ENCODE measurements at places on chromosomes 16 and 17.

DNA sequence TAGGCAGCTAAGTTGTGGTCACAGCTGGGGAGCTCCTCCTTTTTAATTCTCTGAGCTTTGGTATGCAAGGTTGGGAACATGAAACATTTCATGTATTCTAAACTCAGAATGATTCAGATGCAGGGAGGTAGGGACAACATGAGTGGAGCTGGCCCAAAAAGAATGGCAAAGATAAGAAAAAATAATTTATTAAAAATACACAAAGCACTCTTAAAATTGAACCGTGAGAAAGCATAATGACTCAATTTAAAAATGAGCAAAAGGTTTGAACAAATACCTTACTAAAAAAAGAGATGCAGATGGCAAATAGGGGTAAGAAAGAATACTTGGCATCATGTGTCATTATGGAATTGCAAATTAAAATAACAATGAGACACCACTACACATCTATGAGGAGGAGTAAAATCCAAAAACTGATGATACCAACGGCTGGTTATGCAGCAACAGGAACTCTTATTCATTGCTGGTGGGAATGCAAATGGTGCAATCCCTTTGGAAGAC is 175.6 kb upstream of the IRX3 start:
- no peak for DNase-seq

GRCh38 chr16:54158986-54159385 is 127.6 kb downstream of the IRX3 start:
- DNase-seq, result no peak

- DNase-seq, result no peak
Measured at GRCh38 chr16:84508502-84508901, 4.0 kb upstream of the MEAK7 start.

DNA sequence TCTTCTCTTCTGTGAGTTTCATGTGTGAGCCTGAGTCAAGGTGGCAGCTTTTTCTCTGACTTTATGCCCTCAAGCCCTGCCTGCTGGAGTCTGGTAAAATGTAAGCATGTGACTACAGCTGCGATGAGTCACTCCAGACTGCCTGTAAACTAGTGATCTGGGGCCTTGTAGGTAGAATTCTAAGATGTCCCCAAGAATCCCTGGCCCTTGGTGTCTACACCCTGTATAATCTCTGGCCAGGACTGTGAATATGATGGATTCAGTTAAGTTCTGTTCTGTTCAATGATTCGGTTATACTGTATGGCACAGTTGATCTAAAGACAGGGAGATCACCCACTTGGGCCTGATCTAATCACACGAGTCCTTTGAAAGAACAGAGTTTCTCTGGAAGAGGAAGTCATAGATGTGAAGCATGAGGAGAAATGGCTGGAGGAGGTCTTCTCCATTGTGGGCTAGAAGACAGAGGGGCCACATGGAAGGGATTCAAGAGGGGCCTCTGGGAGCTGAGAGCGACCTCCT is 29.8 kb downstream of the PRSS54 start:
- peak; percentile 90 for DNase-seq

- DNase-seq, result no peak
Measured at GRCh38 chr17:29112771-29113295, 67.4 kb downstream of the MYO18A start.

- no peak for DNase-seq
Measured at GRCh38 chr17:20926532-20926931, 116.3 kb downstream of the USP22 start.

- no peak for DNase-seq
Measured at GRCh38 chr16:4081521-4082021, 34.7 kb downstream of the ADCY9 start.

- no peak for DNase-seq
Measured at GRCh38 chr17:4548061-4548461, 7.1 kb downstream of the MYBBP1A start.

GRCh38 chr17:65895969-65896368 is 296.0 kb downstream of the CEP112 start:
- no peak for DNase-seq

DNA sequence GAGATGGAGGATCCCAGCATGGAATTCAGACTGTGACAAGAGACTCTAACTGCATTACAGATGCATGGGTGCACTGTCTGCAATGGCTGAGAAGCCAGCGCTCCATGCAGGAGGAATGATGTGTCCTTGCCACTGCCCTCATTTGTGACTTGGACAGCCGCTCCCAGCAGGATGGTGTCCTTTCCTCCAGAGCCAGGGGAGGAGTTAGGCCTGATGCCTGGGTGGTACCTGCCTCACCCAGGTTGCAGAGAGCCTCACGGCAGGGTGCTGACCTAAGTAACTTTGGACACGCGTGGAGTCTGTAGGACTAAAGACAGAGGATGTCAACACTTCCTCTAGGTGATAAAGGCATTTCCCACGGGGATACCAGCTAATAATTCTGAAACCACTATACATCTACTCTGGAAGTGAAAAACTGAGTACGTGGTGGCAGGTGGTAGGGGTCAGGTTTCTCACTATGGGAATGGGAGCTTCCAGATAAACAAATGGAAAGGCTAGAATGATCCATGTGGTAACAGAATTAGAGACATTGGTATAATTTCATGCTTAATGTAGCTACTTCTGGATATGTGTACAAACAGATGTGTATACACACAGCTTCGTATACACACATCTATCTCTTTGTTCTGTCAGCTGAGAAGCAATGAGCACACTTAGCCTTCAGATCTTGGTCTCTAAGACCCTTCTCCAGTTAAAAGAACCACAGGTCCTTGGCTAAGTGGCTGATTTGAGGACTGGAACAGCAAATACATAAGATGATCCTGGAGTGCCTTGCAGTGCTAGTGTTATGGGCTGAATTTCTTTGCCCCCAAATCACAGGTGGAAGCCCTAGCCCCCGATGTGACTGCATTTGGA is 13.7 kb upstream of the CSNK1D start:
- no peak for DNase-seq

GRCh38 chr17:3935140-3935542 is 18.9 kb upstream of the P2RX1 start:
- DNase-seq, result peak; percentile 93

DNA sequence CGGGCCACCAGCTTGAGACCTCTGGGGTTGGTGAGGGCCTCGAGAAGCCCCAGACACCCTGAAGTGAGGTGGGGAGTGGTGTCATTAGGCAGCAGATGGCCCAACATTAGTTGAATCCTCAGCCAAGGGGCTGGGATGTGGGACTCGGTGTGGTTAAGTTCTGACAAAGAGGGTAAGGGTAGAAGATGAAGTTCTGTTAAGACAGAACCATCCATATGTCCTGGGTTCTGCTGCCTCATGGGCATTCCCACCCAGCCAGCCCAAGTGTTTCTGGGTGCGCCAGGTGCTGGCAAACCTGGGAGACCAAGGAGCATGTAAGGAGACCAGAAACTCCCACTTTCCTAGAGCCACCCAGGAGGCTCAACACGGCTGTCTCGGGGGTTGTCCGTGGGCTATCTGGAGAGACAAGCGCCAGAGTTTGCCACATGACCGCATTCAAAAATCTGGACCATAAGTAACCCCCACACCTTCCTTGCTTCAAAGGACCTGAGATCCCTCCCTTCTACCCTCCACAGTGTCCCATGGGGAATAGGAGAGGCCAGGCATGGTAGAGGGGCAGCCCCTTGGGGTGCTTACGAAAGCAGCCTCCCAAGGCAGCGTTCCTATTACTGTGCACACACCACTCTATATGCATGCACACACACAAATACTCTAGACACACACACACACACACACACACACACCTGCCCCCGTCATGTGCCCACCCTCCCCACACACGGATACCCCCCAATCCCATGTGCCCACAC is 128.7 kb downstream of the C16orf78 start:
- DNase-seq, result no peak

DNA sequence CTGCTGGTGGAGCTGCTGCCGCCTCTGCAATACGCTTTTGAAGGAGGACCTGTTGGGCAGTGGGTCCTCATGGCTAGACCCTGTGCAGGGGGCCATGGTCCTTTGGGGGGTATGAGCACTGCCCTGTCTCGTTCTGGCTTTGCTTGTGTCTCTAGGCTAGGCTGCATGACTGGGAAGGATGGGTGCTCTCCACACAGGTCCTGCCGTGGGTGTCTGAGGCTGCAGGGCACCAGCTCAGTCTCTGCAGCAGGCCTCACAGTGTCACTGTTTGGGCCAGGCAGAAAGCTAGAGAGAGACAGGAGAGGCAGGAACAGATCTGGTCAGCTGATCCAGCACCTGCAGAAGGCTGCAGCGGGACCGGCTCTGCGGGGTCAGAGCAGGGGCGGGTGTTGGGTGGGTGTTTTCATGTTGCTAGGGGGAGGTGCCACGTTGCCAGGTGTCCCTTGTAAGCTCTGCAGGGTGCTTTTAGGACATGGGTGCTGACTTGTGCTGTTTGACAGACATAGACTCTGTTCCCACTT is 111.4 kb downstream of the SNX29 start:
- no peak for DNase-seq

GRCh38 chr16:47375423-47375822 is 85.4 kb downstream of the ITFG1 start:
- DNase-seq, result no peak
